NAMALWA (cell line): ENCODE measurements at places on chromosomes 3 and 15.

GRCh38 chr3:43773273-43774094 is 82.7 kb downstream of the ABHD5 start:
- DNase-seq = no peak

GRCh38 chr15:79015416-79015815 is 70.6 kb upstream of the CTSH start:
- no peak for DNase-seq

DNA sequence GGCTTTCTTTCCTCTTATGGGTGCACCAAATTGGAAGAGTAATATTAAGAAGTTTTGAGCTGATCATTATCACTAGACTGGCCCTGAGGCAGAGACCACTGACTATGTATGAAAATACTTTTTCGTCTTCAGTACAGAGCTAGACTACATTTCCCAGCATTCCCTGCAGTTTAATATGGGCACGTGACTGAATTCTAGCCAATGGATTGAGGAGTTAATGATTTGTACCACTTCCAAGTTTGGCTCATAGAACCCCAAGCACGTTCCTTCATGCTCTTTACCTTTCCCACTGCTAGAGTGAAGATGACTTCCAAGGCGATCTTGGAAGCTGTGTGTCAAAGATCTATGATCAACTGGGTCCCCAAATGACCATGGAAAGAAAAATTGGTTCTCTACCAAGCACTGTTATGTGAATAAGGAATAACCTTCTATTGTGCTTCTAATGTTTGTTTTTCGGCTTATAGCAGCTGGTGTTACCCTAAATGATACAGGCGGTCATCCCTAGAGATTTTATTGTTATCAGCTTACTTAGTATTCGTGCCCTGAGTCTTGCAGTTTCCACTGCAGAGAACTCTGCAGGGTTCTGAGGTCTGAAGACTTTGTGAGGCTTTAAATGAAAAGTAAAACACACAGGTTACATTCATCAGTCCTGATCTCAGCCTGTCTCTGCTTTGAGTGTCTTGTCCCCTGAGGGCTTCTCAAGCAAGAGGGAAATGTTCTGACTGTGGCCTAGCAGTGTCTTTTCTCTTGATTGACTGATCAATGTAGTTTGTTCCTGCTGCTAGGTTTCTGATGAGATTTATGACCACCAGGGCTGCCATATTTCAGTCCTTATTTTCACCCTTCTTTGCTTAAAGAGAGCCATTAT is 486.8 kb downstream of the PDCD6IP start:
- peak; percentile 25 for DNase-seq

GRCh38 chr15:51776952-51777569 is 25.7 kb downstream of the TMOD2 start:
- DNase-seq = peak; percentile 88

- DNase-seq = peak; percentile 31
These were observed 48.8 kb downstream of the CCDC12 start for GRCh38 chr3:46927718-46928073.

- DNase-seq = no peak
These were observed 19.0 kb downstream of the PLS1 start for GRCh38 chr3:142615171-142615570.

DNA sequence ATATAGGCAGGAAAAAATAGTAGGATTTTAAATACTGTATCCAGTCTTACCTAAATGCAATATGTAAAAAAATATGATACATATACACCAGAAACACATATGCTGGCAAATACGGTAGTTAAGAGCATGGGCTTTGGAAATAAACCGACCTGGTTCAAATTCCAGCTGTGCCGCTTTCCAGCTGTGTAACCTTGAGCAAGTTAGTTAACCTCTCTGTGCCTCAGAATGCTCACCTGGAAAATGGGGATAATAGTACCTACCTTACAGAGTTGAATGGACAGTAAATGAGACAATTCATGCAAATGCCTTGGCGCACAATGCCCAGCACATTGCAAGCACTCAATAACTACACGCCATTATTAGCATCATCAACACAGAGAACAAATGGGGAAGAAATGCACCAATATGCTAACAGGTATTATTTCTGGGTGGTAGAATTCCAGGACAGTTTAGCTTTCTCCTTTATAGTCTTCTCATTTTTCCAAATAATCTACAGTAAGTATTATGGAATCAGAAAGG is 50.6 kb downstream of the SUMF1 start:
- no peak for DNase-seq

DNA sequence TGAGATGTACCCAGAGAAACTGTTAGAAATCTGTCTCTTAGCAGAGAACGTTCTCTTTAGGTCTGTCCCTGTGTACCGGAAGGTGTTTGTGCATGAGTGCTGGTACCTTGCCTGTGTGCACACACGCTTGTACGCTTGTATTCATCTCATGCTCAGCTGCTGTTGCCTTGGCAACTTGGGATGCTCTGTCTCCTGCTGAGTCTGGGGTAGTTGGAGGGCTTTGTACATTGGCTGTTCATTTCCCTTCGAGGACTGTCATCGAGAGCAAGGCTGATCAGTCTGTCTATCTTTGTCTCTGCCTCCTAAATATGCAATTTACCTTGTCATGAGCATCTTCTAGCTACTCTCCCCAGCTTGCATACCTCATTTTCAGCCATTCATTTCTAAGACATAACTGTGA is 147.2 kb downstream of the SLCO3A1 start:
- DNase-seq = no peak

DNA sequence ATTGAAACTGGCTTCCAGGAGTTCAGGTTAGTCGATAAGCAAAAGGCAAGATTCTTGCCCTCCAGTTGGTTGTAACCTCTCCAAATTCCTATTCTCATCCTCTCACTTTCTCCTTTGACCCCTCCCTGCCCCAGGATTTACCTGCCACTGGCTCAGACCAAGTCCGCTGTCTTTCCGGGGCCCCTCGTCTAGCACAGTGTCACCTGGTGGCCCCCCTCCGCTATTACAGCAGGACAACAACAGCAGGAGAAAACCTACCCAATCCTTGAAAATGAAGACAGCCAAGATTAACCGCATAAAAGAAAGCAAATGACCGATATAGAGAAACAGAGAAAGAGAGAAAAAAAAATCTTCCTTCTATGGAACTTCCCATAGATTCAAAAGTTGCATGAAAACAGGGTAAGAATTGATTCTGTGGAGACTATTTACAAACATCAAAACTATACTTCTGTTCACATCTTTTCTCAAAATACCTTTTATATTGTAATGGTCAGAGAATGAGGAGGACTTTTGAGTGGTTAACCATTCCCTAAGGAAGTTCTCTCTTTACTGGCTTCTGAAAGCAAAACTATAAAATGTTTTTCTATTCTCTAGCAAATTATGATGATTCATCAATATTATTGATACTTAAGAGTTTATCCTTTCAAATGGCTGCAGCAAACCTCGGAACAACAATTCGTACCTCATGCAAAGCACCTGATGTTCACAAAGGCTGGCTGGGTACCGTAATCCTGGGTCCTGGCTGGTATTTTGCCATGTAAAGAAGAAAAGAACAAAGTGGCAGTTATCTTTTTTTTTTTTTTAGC is 10.0 kb upstream of the ST8SIA2 start:
- DNase-seq = peak; percentile 10

GRCh38 chr3:152269056-152269830 is 514 bp downstream of the MBNL1 start:
- DNase-seq = no peak

DNA sequence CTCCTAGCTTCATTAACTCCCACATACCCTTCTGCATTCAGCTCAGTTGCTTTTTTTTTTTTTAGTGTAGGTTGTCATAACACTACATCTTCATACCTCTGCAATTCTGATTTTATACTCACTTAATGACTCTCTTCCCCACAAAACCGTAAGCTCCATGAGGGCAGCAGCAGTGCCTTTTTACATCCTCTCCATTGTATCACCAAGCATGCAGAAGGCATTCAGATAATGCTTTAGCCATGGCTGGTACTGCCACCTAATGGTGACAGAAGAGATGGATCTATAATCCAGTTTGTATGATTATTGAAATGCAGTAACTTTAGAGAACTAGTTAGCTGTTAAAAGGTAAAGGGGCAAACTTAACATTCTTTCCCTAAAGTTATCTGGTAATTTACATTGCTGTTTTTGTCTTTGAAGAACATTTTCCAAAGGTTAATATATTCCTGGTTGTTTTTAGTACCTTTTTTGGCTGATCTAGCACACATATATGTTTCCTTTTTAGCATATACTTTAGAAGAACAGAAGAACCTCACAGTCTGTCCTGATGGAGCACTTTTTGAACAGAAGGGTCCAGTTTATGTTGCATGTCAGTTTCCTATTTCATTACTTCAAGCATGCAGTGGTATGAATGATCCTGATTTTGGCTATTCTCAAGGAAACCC is 36.8 kb downstream of the ATP1B3 start:
- DNase-seq = peak; percentile 86

- DNase-seq = no peak
These were observed 55.5 kb downstream of the ITGB5 start for GRCh38 chr3:124831628-124832199.

- DNase-seq = no peak
These were observed 100.0 kb downstream of the THBS1 start for GRCh38 chr15:39680868-39681267.

GRCh38 chr3:161339517-161340500 is 31.5 kb downstream of the SPTSSB start:
- DNase-seq = no peak

DNA sequence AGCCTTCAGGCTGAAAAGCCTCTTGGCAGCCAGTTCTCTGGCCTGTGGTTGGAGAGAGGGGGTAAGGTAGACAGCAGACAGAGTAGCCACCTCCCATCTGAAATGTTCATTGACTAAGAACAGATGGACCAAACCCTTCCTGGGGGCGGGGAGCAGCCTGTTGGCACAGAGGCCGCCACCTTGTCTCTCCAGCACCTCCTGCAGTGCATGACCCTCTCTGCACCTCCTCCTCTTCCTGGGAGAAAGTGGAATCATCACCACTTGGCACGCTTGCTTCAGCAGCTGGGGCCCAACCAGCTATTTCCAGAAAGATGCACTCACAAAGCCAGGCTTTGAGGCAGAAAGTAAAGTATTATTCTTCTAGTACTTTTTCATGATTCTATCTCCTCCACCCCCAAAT is 313.4 kb upstream of the CHRM5 start:
- DNase-seq = no peak

DNA sequence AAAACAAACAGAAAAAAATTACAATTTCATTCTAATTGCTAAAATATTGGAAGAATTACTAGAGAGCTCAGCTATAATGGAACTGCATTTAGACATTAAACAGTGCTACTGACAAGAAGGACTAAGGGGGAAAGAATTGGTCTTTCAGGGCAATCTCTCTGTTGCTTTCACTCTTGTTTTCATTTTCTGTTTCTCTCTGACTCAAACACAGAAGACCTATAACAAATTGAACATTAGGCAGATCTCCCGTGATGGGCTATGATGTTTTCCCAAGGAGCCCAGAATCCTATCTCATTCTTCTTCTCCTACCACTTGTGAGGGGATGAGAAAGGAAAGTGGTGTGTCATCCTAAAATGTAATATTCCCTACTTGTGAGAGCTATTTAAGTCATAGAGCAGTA is 358.0 kb upstream of the TGFBR2 start:
- DNase-seq = peak; percentile 5

- peak; percentile 2 for DNase-seq
These were observed 967.8 kb upstream of the CFAP20DC start for GRCh38 chr3:60017631-60018030.

DNA sequence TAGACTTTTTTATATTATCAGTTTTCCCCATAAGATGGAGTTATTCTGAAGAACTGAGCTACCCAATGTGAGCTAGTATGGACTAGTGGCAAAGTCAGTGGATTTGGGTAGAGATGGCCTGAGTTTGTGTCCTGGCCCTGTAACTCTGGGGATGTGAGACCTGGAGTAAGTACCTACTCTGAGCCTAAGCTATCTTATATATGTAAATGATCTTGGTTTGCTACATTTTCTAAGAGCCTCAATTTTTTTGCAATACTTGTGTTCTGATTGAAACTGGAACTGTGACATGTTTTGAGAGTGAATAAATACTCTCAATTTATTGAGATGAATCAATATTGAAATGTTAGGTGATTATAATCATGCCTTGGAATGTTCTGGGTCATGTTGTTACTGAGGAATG is 73.6 kb downstream of the ZNF621 start:
- DNase-seq = no peak

DNA sequence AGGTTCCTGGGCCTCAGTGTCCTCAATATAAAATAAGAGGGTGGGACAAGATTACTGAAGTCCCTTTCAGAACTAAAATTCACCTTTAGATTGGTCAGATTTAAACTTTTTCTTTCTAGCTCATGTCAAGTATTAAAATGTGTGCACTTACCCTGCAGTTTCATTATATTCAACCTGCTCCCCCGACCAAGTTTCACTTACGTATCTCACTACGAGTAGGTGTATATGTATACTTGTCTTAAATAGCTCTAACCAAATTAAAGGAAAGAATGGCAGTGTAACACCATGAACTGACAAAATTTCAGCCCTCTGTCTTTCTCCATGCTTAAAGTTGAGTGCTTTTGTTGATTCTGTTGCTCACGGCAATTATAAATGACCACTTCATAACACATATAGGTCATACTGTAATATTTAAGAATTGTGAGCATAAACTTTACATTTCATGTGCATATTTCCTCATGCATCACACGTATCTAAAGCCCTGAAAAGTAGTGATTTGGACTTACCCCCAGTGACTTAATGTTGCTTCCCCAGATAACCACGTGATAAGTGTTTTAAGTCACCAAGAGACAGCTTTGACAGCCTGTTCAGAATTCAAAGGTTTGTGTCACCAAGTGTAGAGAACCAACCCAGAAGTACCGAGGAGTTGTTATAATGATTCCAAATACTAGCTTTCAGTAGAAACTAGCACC is 70.0 kb downstream of the PGPEP1L start:
- no peak for DNase-seq

- no peak for DNase-seq
These were observed 51.8 kb downstream of the RGMA start for GRCh38 chr15:93036951-93037819.

DNA sequence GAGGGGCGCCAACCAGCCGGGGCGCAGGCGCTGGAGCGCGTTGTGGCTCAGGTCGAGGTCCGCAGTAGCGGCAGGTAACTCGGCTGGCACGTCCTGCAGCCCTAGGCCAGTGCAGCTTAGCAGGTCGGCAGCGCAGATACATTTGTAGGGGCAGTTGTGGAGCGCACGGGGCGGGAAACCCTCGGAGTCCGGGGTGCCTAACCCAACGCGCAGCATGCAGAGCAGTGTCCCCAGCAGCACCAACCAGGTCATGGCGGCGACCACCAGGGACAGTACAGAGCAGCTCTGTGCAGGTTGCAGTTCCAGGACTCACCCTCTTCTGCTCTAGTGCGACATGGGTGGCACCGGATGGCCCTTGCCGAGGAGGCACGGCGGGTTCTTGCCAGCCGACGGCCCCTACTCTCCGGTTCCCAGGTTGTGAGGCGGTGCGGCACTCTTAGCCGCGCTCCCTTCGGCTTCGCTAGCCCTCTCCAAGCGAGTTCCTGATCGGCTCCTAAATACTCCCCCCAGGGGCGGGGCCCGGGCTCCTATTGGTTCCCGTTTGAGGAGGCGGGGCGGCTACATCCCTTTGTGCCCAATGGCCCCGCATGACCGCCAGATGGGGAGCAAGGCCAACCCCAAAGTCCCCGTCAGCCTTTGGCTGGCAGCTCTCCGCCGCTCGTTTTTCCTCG is at the start of gene AMIGO3:
TSS of gene AMIGO3 (minus strand) at position 471 of the 671 bp plus-strand sequence. CDS start at position 252, 219 bp downstream.
- DNase-seq = peak; percentile 85
